Hematopoietic multipotent progenitor cell (in vitro differentiated cells): ENCODE measurements at places on chromosomes 6 and 20. TPM values are rescaled to one million over a fixed set of nuclear protein-coding genes. Genes with fewer than 3 reads are reported as not detected.

Gene ZBTB46
- 36.4 TPM for total RNA-seq

Gene TSPO2
- total RNA-seq, result not detected

Gene MUCL3
- not detected for total RNA-seq

Gene C20orf144
- total RNA-seq, result 0.27 TPM

Gene SLC17A1
- not detected for total RNA-seq

Gene KCNB1
- total RNA-seq, result under 0.01 TPM

Gene PIGU
- total RNA-seq, result 14.3 TPM

Gene GJA10
- total RNA-seq, result not detected

Gene GGTLC1
- total RNA-seq, result not detected

Gene CYP21A2
- total RNA-seq, result 0.27 TPM

Gene SLC26A8
- total RNA-seq, result 0.27 TPM

Gene ESR1
- 1.9 TPM for total RNA-seq

Gene WFDC2
- total RNA-seq, result not detected

Gene HLA-DRB1
- 266 TPM for total RNA-seq

Gene FLRT3
- total RNA-seq, result under 0.01 TPM

Gene ARMC12
- 0.81 TPM for total RNA-seq

Gene HTR1E
- total RNA-seq, result not detected

Gene MYH7B
- 0.54 TPM for total RNA-seq

Gene LRRC73
- 0.27 TPM for total RNA-seq

Gene SIRPG
- under 0.01 TPM for total RNA-seq

Gene MYB
- total RNA-seq, result 250 TPM

Gene OPRL1
- 10.5 TPM for total RNA-seq

Gene BMP5
- total RNA-seq, result not detected

Gene RALGAPB
- 23.7 TPM for total RNA-seq

Gene SLC17A4
- under 0.01 TPM for total RNA-seq

Gene C20orf141
- not detected for total RNA-seq

Gene GGT7
- 12.9 TPM for total RNA-seq

Gene ACTR5
- total RNA-seq, result 16.7 TPM

Gene NEDD9
- 4.6 TPM for total RNA-seq

Gene CDS2
- 40.7 TPM for total RNA-seq

Gene GPR6
- total RNA-seq, result not detected

Gene DNPH1
- 92.9 TPM for total RNA-seq

Gene EFCAB8
- total RNA-seq, result under 0.01 TPM

Gene TFAP2D
- not detected for total RNA-seq

Gene CLVS2
- under 0.01 TPM for total RNA-seq

Gene BPIFB4
- total RNA-seq, result not detected

Gene WFDC5
- total RNA-seq, result not detected

Gene CALHM4
- total RNA-seq, result not detected

Gene SYCP2L
- total RNA-seq, result under 0.01 TPM

Gene ZBTB2
- total RNA-seq, result 9.4 TPM

Gene CTCFL
- total RNA-seq, result not detected

Gene CST2
- total RNA-seq, result not detected

Gene REPS1
- 38.8 TPM for total RNA-seq

Gene SNAI1
- 1.1 TPM for total RNA-seq

Gene RTF2
- total RNA-seq, result 60.1 TPM
